Right renal cortex interstitium (tissue), 3 donors: ENCODE measurements at places on chromosomes 16 and 17. TPM values are rescaled to one million over a fixed set of nuclear protein-coding genes. Genes with fewer than 3 reads are reported as not detected.

SLC12A3 gene
- 39.3 TPM for polyA plus RNA-seq

SPATA22 gene
- polyA plus RNA-seq = 1.1 TPM

ZP2 gene
- polyA plus RNA-seq = 0.17 TPM

TAT gene
- polyA plus RNA-seq = 0.04 TPM

TSNAXIP1 gene
- 6.2 TPM for polyA plus RNA-seq

KLHL10 gene
- 0.24 TPM for polyA plus RNA-seq

SRP68 gene
- polyA plus RNA-seq = 110 TPM
